Effector memory CD4-positive, alpha-beta T cell (primary cell): ENCODE measurements at places on chromosomes 2 and 18.

DNA sequence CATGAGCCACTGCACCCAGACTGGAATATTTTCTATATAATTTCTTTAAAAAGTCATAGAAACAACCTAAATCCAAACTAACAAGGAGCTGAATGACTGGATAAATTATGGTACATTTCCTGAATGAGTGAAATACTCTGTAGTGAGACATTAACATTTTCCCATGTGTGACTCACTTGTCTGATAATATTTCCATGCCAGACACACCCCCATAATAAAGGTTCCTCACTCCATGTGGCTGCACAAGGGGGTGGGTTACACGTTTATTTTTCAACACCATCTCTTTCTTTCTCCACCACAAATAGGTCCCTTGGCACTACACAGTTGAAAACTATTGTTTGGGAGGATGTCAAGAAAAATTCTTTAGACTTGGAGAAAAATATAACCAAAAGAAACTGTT, 266.3 kb upstream of the LYPD1 start:
- no peak for DNase-seq

- no peak for DNase-seq
Measured at GRCh38 chr2:117323331-117323730, 491.2 kb upstream of the DDX18 start.

DNA sequence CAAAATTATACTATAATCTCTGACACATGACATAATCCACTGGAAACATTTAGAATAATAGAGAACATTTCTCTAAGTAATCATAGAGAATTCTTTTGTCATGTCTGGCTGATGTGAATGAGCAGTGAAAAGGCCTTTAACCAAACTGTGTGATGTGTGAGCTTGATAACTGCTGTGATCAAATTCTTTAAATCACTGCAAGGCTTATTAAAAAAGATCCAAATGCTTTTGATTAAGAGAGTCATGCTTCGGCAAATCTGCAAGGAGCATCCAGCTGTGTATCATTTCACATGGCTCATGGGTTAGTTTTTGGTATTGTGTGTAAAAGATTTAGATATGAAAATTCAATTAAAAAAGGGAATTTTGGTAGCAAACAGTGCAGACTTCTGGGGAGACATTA, 58.6 kb upstream of the TFPI start:
- no peak for DNase-seq

DNA sequence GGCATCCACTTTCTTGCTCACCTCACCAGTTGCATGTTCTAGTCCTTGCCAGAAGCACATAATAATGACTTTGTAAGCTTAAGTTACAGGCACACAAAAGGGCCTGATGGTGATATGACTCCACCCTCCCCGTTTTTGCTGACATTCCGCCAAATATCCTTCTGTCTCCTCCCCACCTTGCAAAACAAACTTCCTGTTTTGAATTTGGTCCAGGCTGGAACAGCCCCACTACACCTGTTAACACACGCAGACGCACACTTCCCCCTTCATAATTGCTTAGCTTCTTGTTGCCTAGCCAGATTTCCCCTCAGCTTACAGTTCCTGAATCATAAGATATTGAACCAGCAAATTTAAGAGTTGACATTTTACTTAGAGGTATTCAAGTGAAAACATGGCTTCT, at the start of gene MGAT5:
MGAT5 (plus strand) TSS at position 269 of the 400 bp plus-strand sequence. CDS start 332 bp downstream, outside the sequence.
- no peak for DNase-seq

GRCh38 chr2:145119225-145119624, 599.3 kb upstream of the ZEB2 start:
- DNase-seq, result no peak

DNA sequence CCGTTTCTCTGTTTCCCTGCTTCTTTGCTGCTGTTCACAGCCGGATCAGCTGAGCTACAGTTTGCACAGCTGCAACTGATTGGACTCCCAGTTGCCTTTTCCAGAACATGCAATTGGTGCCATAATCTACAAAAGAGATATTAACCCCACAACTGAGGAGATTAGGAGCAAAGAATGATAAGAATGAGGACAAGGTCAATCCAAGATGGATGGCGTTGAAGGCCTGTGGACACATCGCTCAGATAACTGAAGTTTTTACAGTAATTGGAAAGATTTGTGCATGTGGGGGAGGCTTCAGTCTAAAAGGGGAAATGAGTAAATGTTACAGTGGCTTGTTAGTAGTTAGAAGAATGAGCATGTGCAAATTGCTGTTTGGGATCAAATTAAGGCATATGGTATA, 263.2 kb downstream of the TGIF1 start:
- DNase-seq, result no peak

- no peak for DNase-seq
Measured at GRCh38 chr18:50947899-50948298, 19.9 kb upstream of the ELAC1 start.
